ENCODE measurements at places on chromosomes 12 and 14.
A peak's percentile ranks its signal among the peaks of the same experiment; 100 is the strongest.

DNA sequence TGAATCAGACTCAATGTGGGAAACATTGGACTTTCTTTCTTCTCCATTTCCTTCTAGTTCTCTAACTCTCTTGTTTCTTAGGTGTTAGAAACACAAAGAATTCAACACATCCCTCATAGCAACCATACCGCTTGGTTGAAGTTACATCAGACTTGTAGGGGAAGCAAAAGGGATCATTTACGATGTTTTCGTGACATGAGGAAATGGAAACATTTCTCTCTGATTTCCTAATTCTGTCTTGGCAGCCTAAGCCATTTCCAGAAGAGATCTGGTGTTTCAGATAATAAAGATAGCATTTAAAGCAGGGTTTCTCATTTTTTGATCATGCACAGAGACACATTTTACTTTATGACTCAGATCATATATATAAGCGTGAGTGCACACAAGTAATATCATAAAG, 202.0 kb downstream of the TMEM132C start:
- no peak for DNase-seq

GRCh38 chr12:69545081-69545480, 40.2 kb upstream of the CCT2 start:
- no peak for DNase-seq

- no peak for DNase-seq
These were observed 3.7 kb downstream of the ASB2 start for GRCh38 chr14:93972618-93973205.

DNA sequence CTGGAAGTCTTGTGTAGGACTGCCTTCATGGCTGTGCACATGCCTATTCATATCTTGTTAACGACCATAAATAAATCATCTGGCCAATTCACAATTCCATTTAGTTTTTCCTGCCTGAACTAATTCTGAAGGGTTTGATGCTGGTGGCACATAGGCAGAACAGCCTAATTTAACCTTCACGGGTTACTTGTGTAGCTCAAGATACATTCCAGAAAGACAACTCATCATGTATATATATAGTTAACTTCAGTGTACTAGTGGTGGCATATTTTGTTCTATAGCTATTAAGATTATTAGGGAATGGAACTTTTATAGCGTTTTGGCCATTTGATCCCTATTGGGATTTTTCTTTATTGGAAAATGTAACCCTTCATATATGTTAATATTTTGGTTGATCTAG, 31.4 kb downstream of the CFAP54 start:
- no peak for DNase-seq

GRCh38 chr12:96749999-96750398, 157.1 kb upstream of the NEDD1 start:
- no peak for DNase-seq

- no peak for DNase-seq
These were observed 51.2 kb upstream of the AEBP2 start for GRCh38 chr12:19388131-19388549.

GRCh38 chr12:93403988-93404803, 26.5 kb downstream of the NUDT4 start:
- no peak for DNase-seq

DNA sequence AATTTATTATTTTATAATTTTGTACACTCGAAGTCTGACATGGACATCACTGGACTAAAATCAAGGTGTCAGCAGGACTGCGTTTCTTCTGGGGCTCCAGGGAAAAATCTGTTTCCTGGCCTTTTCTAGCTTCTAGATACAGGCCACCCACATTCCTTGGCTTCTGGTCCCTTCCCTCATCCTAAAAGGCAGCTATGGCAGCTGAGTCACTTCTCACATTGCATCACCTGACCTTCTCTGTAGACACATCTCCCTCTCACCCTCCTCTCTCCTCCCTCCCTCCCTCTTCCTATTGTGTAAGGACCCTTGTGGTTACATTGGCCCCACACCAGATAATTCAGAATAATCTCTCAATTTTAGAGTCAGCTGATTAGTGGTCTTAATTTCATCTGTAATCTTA, 92.4 kb downstream of the RPS6KA5 start:
- no peak for DNase-seq

DNA sequence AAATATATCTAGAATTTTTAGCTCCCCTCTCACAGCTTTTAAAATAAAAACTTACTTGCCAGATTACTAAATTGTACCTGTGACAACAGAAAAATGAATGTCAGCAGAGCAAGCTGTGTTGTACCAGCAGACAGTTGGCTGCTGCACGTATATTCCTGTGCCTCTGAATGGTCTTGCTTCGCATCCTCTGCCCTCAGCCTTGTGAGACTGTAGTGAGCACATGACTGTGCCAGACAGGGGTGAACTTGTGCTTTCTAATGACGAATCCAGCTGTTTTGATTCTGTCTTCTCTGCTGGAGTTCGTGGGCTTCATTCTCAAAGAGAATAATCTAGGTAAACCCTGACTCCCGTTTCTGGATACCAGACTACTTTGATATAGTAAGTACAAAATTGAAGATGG, 58.3 kb upstream of the FRMD6 start:
- peak; percentile 39 for DNase-seq

DNA sequence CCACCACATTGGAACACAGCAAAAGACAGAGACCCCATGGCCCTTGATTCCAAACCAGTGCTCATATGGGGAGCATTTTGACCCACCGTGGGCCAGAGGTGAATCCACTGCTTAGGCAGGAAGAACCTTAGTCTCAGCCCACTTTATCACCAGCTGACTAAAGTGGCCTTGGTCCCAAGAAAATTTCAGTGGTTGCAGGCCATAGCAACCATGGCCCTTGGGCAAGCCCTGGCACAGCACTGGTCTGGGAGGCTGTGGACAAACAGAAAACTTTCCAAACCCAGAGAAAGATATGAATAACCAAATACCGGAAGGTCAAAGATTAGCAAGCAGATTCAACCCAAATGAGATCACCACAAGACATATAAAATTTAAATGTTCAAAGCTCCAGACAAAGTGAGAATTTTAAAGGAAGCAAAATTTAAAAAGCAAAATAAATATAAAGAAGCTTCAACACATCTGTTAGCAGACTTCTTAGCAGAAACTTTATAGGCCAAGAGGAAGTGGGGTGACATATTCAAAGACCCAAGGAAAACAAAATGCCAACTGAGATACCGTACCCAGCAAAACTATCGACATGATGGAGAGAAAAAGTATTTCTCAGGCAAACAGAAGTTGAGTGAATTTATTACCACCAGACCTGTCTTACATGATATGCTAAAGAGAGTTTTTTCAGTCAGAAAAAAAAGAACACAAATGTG, 7.8 kb downstream of the KLRK1 start:
- DNase-seq, result no peak

DNA sequence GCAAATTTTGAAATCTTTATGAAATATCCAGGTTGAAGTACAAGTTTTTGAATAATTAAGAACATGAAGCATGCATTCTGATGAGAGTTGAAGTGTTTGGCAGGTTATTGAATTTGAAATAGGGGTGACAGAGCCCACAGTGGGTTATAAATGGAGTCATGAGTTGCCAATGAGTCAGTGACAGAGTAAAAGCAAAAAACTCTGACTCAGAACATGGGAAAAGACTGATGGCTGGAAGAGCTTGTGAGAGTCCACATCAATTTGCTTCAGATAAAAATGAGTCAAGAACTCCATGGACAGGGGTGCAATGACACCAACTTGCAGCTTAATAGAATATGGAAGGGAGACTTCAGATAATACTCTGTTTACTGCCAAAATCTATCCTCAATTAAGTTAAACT, 105.3 kb downstream of the SLC6A15 start:
- no peak for DNase-seq

- no peak for DNase-seq
These were observed 864.2 kb downstream of the TRHDE start for GRCh38 chr12:73136386-73136785.

- no peak for DNase-seq
These were observed 643 bp upstream of the TAMALIN start for GRCh38 chr12:52005903-52006703.

DNA sequence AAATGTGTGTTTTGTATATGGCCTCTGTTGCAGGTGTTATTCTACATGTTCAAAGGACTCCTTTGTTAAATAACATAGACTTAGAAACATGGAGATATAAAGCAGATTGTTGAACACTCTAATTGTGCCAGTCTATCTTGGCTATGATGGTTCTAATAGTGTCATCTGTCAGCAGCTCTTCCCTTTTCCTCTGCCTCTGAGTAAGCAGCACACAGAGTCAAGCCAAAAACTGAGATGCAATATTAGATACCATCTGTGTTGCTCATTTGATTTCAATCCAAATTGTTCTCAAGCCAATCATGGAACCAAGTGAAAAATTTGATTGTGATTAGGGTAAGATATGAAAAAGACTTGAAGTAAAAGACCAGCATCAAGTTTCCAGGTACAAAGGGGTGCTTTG, 871.1 kb upstream of the MGAT4C start:
- peak; percentile 12 for DNase-seq

GRCh38 chr12:67302162-67302561, 33.0 kb downstream of the CAND1 start:
- DNase-seq, result no peak

- DNase-seq, result no peak
These were observed 121.5 kb downstream of the RBM19 start for GRCh38 chr12:113844495-113845210.

GRCh38 chr14:88023658-88024187, 18.8 kb downstream of the GPR65 start:
- no peak for DNase-seq

- no peak for DNase-seq
These were observed 54.2 kb upstream of the BCL11B start for GRCh38 chr14:99326041-99326710.

- DNase-seq, result no peak
These were observed 131.9 kb downstream of the GPR135 start for GRCh38 chr14:59333235-59333634.

DNA sequence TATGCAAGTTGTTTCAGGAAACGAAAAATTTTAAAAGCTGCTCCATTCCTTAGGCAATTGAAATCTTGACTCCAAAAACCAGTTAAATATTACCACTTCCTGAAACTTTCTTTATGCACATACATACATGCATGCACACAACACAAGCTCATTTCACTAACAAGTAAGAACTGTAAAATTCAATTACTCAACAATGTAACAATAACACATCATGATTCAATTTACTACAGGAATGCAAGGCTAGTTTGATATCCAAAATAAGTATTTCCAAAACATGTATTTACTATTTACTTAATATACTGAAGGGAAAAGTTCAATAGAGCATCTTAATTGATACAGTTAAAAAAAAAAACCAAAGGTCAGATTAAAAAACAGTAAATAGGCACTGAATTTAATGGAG, 19.6 kb downstream of the NAP1L1 start:
- no peak for DNase-seq

- DNase-seq, result peak; percentile 37
These were observed 637 bp upstream of the FOXG1 start for GRCh38 chr14:28765831-28766468.

DNA sequence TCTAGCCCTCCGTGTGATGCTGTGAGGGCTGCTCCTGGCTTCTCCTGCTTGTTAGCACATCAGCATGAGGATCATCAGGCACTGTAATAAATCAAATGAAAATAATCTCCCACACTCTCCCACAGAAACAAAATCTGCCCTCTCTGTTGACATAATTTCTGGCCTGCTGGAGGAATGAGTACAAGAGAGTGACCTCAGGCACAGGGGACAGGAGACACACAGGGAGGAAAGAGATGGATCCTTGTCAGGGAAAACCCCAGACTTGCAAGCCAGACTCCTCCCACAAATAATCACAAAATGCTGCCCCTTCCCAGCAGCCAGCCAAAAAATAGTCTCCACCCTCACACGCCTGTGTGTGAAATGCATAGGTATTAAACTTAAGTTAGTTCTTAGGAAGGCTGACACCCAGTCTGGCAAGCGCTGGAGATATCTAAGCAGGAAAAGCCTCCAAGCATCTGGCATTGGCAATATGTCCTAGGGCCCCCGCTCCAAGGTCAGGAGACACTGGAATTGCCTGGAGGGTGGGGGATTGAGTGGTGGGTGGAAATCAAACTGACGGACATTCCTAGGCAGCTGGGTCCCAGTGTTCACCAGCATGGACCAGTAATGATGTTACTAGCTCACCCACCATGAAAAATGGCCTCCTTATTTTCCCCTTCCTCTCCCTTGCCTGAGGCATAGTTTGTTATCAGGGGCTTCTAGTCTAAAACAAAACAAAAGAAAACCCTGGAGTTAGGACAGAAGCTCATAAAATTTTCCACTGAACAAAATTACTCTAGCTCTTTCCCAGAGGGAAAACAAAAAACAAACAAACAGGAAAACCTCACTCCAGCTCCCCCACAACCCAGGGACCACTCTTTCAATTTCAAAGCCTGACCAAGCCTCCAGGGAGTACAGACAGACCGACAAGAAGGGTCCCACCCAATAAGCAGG, 22.0 kb downstream of the SMUG1 start:
- no peak for DNase-seq

- DNase-seq, result no peak
These were observed 17.1 kb upstream of the AKAP6 start for GRCh38 chr14:32312010-32312331.

- DNase-seq, result peak; percentile 11
These were observed 89.4 kb downstream of the ATP23 start for GRCh38 chr12:58030566-58031279.

GRCh38 chr12:34607520-34608195, 585.4 kb downstream of the ALG10 start:
- DNase-seq, result peak; percentile 1

- DNase-seq, result no peak
These were observed 414.4 kb downstream of the DPF3 start for GRCh38 chr14:72479461-72479931.

DNA sequence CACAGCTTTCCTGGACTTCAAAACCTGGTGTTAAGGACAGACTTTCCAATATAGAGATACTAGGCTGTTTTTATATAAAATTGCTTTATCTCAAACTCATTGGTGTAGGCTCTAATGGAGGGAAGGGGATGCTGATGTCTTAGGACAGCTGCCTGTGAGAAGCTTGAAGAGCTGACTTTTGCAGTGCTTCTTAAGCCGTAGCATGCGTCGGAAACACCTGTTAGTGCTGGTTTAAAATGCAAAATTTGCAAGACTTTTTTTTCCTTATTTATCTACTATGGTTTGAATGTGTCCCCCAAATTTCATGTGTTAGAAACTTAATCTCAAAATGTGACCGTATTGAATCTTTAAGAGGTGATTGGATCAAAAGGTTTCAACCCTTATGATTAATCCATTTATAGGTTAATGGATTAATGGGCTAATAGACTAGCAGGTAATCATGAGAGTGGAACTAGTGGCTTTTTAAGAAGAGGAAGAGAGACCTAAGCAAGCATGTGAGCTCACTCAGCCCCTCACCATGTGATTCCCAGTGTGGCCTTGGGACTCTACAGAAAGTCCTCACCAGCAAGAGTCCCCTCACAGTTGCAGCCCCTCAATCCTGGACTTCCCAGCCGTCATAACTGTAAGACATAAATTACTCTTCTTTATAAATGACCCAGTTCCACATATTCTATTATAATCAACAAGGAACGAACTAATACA, 60.9 kb upstream of the FUT8 start:
- no peak for DNase-seq
